Activated T-cell treated with anti-CD3 and anti-CD28 coated beads, Interleukin-2, amount 50 U/mL, for 24 hours (primary cell): ENCODE measurements at places on chromosomes 6 and 20.

DNA sequence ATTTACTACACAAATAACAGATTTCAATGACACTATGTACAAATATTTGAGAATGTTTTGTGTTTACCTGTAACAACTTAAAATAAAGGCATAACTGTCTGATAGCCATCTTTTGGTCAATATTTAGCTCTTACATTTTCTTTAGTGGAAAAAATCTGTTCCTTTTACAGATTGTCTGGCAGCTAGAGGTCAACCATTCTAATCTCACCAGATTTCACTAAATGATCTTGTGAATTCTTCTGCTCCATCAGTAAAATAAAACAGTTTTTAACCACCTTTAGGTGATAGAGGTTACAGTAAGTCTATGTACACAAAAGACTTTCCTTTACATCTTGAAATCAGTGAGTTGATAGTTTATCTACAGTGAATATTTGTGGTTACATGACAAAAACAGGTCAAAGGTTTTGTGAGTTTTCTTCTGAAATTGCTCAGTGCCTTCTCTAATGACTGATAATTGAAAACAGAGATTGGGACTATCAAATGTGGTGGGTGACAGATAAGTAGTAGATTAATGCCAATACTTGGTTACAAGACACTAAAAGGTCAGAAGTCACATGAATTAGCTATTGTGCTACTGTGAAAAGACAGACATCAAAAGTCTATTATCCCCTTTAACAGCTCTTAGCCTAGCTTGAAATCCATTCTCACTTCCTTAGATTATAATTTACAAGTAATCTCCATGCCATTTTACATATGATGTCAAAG, 47.4 kb downstream of the BMP5 start:
- DNase-seq, result no peak

GRCh38 chr6:52176550-52176949, 9.6 kb upstream of the IL17A start:
- DNase-seq, result no peak

- DNase-seq, result no peak
These were observed 95.5 kb upstream of the SCP2D1 start for GRCh38 chr20:18718129-18718528.

GRCh38 chr20:45576995-45577394, 2.1 kb downstream of the WFDC8 start:
- no peak for DNase-seq

DNA sequence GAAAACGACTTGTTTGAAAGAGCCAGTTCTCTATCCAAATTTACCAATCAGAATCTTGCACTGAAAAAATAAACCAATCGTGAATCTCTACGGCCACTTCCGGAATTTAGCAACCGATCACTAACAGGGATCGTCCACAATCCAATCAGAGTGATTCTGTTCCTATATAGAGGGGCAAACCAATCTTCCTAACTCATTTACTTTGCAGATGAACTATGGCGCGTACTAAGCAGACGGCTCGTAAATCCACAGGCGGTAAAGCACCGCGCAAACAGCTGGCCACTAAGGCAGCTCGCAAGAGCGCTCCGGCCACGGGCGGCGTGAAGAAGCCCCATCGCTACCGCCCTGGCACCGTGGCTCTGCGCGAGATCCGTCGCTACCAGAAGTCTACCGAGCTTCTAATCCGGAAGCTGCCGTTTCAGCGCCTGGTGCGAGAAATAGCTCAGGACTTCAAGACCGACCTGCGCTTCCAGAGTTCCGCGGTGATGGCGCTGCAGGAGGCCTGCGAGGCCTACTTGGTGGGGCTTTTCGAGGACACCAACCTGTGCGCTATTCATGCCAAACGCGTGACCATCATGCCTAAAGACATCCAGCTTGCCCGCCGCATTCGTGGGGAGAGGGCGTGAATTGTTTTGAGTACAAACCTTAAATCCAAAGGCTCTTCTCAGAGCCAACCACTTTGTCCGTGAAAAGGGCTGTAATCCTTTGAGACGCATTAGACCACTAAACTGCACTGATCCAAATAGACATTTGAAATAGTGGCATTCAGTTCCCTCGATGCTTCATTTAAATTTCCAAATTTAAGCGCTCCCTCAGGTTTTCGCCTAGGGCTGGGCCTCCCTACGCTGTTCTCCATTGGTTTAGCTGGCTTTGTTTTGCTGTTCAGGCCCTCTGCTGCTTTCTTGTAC, 138.0 kb downstream of the HFE start:
- DNase-seq, result no peak

- DNase-seq, result no peak
These were observed 23.6 kb upstream of the B4GALT5 start for GRCh38 chr20:49737260-49737659.

DNA sequence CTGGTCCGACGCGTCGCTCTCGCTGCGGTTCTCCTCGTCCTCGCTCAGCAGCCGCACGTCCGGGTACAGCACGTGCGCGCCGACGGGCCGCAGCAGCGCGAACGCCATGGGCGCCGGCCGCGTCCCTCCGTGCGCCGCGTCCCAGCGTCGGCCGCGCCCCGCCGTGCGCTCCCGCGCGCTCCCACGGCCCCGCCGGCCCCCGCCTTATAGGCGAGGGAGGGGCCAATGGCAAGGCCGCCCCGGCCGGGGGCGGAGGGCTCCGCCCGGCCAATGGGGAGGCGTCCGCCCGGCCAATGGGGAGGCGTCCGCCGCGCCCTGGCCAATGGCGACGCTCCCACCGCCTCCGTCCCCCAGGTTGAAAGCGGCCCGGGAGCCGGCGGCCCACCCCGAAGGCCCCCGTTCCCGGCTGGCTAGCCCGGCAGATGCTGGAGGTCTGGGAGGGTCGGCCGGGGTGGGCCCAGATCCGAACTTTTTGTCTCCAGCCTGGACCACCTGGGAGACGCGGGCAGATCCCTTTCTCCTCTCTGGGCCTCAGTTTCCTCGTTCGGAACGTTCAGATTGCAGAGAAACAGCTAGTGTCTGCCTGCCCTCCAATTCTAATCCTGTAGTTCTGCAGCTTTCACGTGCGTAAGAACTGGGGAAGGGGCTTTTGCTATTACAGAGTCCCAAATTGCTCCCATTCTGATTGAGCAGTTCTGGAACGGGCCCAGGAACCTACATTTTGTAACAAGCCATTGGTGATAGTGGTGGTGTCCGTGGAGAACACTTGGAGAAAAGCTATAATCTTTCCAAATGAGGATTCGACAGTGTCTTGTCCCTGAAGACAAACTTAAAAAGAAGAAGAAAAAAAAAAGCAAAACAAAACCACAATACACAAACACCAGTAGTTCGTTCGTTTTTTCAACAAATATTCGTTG, at the start of gene TCF15:
Gene TCF15, minus strand, starts transcription at position 180 of the 917 bp plus-strand sequence. Its CDS starts 72 bp downstream, at position 108.
- DNase-seq, result peak; percentile 39

GRCh38 chr20:41098703-41099250, 38.6 kb upstream of the PLCG1 start:
- DNase-seq, result no peak

DNA sequence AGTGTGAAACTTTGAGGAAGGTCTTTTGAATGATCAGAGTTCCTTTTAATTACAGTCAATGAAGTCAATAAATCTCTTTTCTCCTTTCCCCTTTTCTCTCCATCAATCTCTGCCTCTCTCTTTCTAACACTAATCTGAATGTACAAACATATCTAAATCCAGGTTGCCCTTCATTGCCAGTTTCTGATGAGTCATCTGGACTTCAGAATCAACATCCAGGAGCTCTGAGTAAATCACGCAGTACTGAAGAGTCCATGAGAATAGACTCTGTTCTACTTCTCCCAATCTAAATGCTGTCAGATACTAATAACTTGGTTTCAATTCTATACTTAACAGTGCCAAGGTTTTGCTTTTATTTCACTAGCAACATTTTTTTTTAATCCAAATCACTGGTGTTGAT, 238.7 kb upstream of the THEMIS start:
- no peak for DNase-seq

DNA sequence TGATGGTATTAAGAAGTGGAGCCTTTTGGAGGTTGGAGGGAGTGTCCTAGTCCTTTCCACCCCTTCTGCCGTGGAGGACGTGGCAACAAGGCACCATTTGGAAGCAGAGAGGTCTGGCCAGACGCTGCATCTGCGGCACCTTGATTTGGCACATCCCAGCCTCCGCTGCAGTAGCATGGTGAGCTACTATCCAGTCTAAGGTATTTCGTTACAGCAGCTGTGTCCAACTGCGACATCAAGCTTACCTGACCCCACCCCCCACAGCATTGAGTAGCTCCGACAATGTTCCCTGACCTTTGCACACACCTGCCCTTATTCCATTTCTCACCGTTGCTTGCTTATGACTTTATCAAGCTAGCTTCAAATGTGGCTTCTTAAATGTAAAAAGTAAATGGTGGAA, 29.8 kb upstream of the SYNJ2 start:
- DNase-seq, result no peak

GRCh38 chr6:112203577-112204349, 50.6 kb downstream of the LAMA4 start:
- no peak for DNase-seq

DNA sequence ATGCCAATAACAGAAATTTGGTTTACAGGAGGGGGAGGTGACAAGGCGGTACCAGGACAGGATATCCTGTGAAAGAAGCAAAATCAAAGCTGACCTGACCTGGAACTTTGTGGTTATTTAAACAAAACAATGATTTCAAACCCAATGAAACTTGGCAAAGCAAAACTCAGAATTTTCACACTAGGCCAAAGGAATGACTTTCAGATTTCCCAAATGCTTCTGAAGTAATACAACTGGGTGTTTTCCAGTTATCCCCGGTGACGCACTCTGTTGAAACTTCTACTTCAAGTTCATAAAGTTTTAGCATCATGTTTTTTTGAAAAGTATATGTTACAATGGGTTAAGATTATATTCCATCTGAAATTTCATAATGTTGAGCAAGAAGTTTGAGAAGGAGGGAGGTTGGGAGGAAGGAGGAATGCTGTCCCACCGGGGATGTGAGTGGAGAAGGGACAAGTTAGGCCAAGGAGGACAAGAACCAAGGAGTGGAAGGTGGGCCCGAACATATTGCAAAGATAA, 78.1 kb upstream of the TRAF3IP2 start:
- DNase-seq, result no peak

DNA sequence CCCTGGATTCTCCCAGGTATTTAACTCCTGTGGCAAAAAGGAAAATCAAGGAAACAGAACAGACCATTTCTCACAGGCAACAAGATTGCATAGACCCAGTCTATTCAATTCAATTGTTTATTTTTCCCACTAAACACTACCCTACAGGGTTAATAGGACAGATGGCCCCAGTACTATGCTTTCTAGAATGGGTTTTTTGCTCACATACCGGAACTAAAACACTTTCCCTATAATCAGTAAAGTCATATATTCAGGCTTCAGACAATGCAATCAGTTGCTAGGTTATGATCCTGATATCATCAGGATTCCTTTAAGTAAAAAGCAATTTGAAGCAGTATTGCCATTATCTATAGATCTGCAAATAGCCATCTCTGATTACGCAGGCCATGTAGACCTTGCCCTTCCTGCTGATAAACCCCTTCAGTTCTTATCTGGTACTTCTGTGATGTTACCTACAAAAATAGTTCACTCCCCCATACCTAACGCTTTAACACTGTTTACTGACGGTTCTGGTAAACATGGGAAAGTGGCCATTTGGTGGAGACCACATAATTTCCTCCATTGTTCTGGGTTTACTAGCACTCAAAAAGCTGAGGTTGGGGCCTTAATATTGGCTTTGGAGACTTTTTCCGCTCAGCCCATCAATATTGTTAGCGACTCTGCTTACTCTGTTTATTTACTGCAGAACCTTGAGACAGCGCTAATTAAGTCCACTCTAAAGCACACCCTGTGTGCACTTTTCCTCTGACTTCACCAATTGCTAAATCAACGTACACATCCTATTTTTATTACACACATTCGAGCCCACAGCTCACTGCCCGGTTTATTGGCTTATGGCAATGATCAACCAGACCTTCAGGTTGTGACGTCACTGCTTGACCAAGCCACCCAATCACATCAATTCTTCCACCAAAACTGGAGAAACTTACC, 666.0 kb downstream of the PHF3 start:
- no peak for DNase-seq

GRCh38 chr6:129623008-129623732, 86.8 kb downstream of the ARHGAP18 start:
- no peak for DNase-seq

DNA sequence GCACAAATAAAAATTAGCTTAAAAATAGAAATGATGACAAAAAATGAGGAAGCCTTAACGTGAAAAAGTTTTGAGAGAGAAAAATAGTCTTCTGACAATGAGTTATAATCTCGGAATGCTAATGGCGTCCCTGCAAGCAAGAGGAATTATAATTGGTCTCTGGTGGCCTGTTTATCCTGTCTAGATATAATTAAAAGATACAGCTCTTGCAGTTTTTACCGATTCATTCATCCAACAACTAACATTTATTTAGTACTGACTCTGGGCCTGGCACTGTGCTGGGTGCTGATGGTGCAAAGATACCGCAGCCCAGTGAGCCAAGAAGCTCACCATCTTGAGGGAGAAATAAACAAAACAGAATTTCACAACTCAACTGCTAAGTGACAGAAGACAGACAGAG, 31.6 kb upstream of the ANKRD60 start:
- DNase-seq, result no peak

- no peak for DNase-seq
These were observed 6.5 kb upstream of the BCAS4 start for GRCh38 chr20:50788045-50788991.

GRCh38 chr6:166007349-166008263, 160.0 kb downstream of the TBXT start:
- no peak for DNase-seq

DNA sequence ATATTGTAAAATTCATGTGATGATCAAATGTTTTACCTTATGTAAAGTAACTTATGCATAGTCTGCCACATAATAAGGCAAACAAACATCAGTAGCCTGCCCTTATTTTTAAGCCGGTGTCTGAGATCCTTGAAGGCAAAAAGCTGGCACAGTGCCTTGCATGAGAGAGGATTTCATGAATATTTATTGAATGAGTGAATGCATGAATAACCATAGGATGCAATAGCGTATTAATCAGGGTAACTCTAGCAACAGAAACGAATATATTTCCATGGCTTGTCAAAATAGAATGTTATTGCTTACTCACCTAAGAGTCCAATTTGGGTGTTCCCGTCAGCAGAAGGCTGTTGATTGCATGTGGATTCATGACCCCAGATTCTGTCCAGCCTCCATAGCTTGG, 34.9 kb downstream of the BTBD3 start:
- no peak for DNase-seq

DNA sequence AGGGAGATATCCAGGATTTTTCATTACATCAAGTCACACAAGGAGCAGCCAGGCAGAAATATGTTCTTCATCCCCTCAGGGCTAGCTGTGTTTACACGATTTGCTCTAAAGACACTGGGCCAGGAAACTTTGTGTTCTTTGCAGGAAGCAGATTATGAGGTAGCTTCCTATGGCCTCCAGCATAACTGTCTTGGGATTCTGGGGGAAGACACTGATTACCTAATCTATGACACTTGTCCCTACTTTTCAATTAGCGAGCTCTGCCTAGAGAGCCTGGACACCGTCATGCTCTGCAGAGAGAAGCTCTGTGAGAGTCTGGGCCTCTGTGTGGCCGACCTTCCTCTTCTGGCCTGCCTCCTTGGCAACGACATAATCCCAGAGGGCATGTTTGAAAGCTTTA, 11.2 kb downstream of the FAM120B start:
- no peak for DNase-seq
